Urothelium cell line (cell line): ENCODE measurements at places on chromosomes 6 and 20.

DNA sequence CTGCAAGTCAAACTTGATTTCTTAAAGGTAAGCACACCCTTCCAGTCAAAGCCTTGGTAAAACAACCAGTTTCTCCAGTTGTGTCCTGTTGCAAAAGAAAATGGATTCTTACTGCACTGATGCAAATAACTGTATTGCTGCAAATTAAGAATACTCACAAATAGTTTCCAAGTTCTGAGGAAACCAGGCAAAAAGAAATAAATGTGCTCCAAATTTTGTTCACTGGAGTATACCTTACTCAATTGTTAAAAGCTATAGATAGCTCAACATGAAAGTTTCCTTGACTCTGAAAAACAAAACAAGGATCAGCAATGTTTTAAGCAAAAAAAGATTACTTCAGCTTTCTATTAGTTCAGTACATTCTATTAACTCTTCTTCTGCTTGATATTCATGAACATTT, 75.2 kb downstream of the SLC16A10 start:
- DNase-seq, result no peak

- no peak for DNase-seq
Observed at GRCh38 chr20:58168843-58169242, 59.6 kb downstream of the ANKRD60 start.

GRCh38 chr20:23125625-23126191, 39.6 kb upstream of the CD93 start:
- no peak for DNase-seq

- DNase-seq, result no peak
Observed at GRCh38 chr6:47524136-47524845, 46.7 kb downstream of the CD2AP start.

- DNase-seq, result no peak
Observed at GRCh38 chr20:21564127-21564773, 50.4 kb upstream of the NKX2-2 start.

DNA sequence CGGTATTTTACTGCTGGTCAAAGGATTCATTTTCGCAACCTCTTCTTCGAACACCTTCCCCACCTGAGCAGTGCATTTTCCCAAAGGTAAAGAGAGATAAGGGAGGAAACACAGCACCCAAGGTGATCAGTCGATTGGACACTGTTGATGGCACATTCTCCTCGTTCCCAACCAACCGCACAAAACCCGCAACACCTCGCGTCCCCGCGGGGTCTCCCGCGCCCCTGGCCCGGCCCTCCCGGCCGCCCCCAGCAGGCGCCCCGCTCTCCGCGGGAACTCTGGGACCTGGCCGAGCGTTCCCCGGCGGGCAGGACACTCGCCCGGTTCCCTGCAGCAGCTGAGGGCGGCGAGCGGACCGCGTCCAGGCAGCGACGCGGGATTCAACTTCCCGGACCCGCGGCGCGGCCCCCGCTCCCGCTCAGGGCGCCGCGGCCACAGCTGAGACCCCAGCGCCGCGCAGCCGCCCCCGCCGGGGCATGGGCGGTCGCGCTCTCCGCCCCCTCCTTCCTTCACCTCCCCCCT, 506 bp downstream of the RGS17 start:
- DNase-seq, result peak; percentile 47

DNA sequence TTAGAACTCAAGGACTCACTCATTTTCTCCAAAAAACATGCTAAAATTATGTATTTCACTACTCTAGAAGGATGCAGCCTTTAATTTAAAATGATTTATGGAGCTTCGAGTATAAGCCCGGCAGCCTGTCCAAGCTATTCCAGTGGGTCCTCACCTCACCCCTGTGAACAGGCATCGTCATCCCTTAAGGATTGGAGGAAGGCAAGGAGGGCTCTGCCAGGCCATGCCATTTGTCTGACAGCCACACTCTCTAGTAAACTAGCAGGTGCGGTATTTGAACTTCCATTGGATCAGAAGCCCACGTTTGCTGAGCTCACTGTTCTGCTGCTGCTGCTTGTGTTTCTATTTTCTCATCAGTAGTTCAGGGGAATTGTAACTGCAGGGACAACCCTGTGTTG, 39.8 kb upstream of the NAA20 start:
- peak; percentile 29 for DNase-seq

DNA sequence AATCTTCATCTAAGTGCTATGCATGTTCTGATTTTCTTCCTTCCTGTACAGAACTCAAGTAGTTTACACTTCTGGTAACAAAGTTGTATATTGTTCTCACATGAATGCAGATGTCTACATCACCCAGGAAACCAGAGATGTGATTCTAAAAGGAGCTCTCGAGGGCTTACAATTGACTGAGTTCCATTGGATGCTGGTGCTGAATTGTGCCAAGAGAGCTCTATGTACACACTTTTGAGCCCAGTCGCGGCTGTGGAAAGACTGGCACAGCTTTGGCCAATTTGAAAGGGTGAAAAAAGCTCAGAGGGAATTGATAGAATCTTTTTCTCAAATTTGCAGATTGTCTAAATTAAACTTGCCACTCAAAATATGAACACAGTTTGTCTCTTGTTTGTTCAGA, 340.7 kb downstream of the LMBRD1 start:
- no peak for DNase-seq

DNA sequence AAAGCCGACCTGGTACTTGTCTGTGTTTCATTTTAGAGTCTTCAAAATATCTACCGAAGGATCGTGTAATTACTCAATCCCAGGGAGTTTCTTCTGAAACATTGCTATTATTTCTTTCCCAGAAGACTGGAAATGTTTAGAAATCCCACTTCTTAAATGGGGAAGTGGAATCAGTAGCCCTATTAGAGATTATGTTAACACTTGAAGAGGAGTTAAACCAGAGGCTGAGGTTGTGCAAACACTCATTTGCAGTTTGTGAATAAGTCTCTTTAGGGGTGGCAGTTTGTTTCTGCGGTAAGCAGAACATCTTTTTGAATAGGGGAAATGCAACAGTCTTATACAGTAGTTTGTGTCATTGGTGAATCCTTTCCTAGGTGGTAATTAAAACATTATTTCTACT, 21.3 kb downstream of the DSP start:
- no peak for DNase-seq

DNA sequence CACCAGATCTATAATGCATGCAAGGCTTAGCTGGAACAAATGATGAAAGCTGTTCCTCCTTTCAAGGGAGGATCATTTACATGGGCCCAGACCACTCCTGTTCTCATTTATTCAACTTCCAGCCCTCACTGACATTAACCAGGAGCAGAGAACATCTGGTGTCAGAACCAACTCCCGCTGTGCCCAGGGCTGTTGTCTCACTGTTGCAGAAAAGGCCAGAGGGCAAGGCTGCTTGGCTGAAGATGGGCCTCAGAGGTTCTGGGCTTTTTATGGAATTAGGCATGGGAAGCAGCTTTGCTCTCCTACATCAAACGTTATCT, 164.2 kb downstream of the GMPR start:
- DNase-seq, result no peak

- DNase-seq, result no peak
Observed at GRCh38 chr6:106714281-106714680, 84.9 kb downstream of the QRSL1 start.

GRCh38 chr6:30325150-30325872, 1.4 kb upstream of the TRIM39 start:
- peak; percentile 66 for DNase-seq

DNA sequence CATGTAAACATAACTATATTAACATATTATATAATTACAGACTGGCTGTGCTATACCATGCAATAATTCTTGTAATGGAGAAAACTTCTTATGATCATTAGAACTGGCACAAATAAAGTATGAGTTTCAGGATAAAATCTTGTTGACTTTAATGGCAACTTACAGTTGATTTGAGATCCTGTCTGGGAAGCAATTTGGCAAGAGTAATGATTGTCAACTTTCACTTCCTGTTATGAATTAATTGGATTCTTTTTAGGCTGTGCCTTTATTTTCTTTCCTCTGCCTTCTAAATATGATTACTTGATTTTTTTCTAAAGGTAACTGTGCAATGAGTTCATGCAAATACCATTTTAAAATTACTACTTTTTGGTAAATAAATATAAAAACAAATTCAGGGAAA, 158.1 kb upstream of the B3GAT2 start:
- DNase-seq, result no peak

GRCh38 chr6:96909811-96910210, 12.1 kb upstream of the NDUFAF4 start:
- DNase-seq, result no peak

DNA sequence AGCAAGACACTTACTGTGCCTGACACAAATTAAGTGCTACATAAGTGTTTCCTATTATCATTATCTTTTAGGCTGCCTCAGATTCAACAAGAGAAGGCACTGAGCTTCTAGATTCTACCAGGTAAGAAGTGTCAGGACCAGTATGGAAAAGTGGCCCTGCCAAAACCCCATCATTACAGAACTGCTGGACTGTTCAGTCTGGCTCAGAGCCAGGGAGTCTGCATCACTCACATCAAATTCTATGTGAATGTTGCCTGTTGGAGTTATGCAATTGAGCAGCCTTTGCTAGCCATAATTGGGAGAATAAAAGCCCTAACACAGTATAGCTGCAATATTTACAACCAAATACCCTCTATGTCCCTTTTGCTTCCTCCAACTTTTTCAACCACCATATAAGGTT, 70.9 kb downstream of the ATG5 start:
- peak; percentile 6 for DNase-seq

- no peak for DNase-seq
Observed at GRCh38 chr20:37980383-37980782, 52.9 kb downstream of the TTI1 start.

- no peak for DNase-seq
Observed at GRCh38 chr6:31009731-31010130, 543 bp upstream of the MUC22 start.

DNA sequence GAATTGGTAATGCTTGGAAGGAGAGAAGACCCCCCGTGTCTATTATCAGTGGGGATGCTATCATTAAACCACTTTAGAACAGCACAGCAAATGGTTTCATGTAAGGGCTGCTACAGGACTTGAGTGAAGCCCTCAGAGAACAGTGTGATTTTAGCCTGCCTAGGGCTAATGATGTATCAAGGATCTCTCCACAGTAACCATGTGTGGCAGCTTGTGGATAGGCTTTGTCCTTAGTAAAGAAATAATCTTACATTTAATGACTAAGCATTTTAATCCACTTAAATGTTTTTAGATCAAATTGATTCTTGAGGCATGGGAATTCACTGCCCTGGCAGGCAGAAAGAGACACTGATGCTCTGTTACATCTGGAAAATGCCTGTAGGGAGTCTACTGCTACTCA, 495.1 kb downstream of the NKAIN2 start:
- no peak for DNase-seq

DNA sequence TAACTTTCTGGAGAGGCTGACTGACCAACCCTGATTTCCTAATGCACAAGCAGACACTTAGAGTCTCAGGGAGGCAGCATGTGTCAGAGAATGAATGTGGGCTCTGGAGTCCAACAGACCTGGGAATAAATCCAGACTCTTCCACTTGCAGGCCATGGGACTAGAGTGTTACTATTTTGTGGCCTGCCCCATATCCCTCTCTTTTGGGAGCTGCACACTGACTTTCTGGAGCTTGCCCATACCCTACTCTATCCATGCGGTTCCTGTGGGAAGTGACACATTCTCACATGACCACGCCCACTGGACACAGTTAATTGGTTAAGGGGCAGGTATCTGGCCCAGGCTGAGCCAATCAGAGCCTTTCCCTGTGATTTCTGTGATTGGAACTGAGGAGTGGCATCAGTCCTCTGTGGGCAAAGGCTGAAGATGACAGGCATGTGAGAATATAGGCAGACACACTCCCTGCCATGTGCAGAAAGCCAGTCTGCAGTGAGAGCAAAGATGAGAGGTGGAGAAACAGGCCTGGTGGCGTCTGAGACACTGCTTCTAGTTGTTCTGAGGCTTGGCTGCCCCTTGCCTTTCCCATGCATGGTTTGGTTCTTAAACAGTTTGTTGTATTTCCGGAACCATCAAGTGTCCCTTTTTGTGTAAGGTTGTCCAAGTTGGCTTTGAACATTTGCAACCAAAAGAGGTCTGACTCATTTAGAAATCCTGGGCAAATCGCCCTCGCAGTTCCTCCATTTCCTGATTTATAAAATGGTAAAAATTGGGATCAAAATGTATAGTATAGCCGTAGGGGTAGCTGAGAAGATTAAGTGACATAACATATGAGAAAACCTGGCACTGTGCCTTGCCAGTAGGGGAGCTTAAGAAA, 125.6 kb downstream of the CDC5L start:
- DNase-seq, result no peak

DNA sequence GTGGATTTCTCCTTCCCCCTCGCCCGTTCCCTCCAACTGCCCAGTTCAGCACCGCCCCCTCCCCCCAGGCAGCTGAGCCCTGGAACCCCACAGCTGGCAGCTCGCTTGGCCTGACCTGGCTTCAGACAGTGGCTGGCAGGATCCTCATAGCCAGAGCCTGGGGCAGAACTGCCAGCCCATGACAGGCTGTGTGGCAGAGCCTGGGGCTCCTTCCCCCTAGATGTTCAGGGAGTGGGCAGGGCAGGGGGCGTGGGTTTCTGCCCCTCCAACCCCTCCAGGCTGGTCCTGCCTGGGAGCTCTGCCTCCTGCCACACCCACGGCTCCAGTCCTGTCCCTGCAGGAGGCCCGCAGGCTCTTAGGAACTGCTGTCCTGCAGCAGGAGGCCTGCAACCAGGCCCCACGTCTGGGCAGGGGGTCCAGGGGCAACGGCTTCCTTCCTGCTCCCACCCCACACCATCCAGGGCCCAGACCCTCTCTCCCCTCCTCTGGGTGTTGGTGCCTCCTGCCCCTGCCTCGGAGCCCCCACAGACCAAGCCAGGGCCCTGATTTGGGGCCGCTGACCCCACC, 9.6 kb upstream of the KCNQ2 start:
- DNase-seq, result no peak

DNA sequence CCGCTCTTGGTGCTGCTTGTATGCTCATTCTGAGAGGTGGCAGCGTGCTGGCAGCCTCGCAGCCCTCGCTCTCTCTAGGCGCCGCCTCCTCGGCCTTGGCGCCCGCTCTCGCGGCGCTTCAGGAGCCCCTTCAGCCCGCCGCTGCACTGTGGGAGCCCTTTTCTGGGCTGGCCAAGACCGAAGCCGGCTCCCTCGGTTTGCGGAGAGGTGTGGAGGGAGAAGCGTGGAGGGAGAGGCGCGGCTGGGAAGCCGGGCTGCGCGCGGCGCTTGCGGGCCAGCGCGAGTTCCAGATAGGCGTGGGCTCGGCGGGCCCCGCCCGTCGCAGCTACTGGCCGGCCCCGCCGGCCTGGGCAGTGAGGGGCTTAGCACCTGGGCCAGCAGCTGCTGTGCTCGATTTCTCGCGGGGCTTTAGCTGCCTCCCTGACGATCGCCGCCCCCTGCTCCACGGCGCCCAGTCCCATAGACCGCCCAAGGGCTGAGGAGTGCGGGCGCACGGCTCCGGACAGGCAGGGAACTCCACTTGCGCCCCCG, 19.5 kb upstream of the FAM8A1 start:
- peak; percentile 43 for DNase-seq
